ENCODE measurements at places on chromosomes 6 and 20.
A peak's percentile ranks its signal among the peaks of the same experiment; 100 is the strongest.

DNA sequence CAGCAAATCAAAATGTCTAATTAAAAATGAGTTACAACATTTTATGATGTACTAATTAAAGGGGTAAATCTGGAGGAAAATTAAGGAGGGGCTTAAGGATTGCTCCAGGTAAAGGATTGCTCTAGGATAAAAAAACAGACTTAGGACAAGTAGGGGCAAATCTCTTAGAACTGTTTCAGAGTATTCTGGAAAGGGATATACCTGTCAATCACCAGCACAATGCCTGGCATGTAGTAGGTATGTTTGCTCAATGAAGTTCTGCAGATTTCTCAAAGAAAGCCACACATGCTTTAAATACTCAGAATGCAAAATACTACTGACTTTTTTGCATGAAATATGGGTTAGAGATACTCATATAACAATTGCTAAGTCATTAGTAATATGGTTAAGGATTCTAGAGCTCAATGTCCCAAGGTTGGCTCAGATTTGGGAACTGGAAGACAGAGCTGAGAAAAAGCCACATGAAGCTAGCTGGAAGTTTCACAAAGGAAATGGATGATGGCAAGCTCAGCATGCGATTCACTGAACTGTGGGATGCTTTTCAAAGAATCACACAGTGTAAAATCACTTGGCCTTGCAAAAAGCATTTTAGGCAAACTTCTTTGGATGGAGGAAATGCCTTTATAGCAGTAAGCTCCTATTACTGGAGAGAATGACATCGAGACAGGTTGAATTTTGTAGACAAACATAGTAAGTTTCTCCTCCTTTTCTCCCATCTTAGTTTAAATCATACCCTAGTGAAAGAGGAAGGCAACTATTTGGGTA lies 72.8 kb downstream of the MAP3K5 start:
- DNase-seq = peak; percentile 42

- DNase-seq = peak; percentile 73
These were observed 194.2 kb upstream of the CNR1 start for GRCh38 chr6:88360203-88360797.

- no peak for DNase-seq
These were observed 34.4 kb upstream of the GCLC start for GRCh38 chr6:53579338-53579737.

DNA sequence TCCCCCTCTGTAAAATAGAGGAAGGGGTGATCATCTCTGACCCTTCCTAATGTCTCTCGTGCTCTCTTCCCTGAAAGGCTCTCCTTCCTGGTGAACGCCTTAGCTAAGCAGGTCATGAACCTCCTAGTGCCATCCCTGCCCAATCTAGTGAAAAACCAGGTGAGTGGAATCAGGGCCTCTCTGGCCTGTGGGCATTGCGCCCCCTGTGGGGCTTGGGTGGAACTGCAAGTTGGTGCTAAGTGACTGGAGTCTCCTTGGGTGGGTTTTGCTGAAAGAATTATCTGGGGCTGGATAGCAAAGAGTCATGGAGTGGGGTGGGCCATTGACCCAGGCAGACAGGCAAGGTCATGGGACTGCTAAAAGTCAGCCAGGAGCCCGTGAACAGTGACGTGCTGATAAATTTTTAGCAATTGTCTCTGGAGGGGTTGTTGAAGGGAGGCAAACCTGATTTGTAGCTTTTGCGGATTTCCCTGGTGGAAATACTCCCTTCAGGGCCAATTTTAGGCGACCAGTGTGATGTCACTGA lies 8.9 kb downstream of the BPIFB1 start:
- DNase-seq = peak; percentile 82

- DNase-seq = no peak
These were observed 34.5 kb upstream of the ID4 start for GRCh38 chr6:19802656-19803055.

GRCh38 chr6:38216451-38216850 lies 396.9 kb downstream of the ZFAND3 start:
- DNase-seq = no peak

- peak; percentile 81 for DNase-seq
These were observed 87.2 kb downstream of the SLX4IP start for GRCh38 chr20:10522328-10522727.

GRCh38 chr20:62044631-62045030 lies 21.1 kb downstream of the TAF4 start:
- DNase-seq = peak; percentile 75

DNA sequence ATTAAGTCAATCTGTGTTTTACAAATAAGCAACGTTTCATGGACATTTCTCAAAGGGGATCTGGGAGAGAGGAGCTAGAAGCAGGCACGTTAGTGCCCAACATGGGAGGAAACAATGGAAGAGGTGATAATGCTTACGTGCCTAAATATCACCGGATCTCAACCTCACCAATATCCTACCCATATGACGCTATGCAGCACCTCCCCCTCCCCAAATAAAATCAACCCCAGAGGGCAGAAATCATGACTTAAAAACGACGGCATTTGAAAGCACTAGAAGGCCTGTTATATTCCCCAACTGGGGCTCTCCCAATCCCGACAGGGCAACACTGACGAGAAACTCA lies 425 bp downstream of the HBS1L start:
- DNase-seq = no peak

DNA sequence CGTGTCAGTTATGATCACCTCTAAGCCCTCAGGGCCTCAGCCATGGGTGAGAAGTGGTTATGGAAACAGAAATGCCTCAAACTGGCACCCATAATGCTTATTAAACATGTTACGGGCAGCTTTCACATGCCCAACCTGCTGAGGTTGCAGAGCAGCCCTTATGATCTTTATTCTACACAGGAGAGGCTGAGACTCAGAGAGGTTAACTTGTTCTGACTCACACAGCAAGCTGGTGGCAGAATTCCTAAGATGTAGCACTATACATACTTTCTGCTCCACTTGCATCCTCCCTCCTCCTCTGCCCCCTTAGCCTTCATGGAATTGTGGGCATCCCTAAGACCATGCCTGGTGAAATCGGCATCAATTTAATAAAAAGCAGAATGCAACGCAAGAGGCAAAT lies 34.7 kb upstream of the IGF2R start:
- peak; percentile 15 for DNase-seq

DNA sequence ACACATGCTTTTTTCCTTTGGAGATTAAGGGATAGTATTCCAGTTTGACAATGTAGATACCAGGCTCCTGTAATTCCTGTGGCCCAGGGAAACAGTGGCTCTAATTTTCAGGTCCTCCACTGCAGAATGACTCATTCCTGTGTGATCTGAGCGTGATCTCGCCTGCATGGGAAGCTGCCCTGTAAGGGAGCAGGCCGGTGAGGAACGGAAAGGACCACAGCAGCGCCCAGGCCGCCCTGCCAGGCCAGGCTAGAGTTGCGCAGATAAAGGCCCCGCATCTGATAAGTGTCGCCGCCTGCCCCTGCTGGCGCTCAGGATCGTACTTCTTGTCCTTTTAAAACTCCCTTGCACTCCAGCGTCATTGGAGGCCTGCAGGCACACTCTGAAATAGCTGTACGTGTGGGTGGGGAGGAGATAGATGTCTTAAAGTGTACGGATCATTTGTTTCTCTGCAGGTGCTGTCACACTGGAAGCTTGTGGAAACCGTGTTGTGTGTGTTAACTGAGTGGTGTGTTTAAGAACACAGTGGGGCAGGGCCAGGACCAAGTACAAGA lies 60.7 kb downstream of the SYNJ2 start:
- DNase-seq = peak; percentile 98

GRCh38 chr20:40008177-40008576 lies 680.9 kb downstream of the MAFB start:
- DNase-seq = no peak

GRCh38 chr6:5832668-5833067 lies 174.1 kb downstream of the NRN1 start:
- no peak for DNase-seq

DNA sequence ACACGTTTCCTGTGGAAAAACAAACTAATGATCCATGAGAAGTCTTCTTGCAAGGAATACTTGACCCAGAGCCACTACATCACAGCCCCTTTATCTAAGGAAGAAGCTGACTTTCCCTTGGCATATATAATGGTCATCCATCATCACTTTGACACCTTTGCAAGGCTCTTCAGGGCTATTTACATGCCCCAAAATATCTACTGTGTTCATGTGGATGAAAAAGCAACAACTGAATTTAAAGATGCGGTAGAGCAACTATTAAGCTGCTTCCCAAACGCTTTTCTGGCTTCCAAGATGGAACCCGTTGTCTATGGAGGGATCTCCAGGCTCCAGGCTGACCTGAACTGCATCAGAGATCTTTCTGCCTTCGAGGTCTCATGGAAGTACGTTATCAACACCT lies 35.4 kb downstream of the GCNT2 start:
- DNase-seq = no peak

DNA sequence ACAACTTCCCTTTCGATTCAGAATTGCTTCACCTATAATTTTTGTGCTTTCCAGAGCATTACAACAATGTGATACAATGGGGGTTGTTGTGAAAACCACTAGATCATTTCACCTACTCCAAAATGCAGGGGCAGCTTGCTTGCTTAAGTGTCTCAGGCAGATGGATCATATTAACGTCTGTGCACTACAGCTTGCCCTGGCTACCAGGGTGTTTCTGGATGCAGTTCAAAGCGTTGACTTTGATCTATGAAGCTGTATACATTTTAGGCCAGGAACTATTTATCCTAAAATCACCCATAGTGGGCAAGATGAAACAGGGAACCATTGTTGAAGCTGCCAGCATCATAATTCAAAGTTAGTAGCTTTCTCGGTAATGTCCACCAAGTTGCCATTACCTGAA lies 339.5 kb upstream of the HSF2 start:
- peak; percentile 17 for DNase-seq

GRCh38 chr6:155319902-155320301 lies 5.6 kb upstream of the TFB1M start:
- DNase-seq = no peak

GRCh38 chr6:23448281-23448680 lies 677.7 kb upstream of the NRSN1 start:
- no peak for DNase-seq

- peak; percentile 66 for DNase-seq
These were observed 75.3 kb upstream of the MRAP2 start for GRCh38 chr6:83958241-83958685.

Data from trophoblast cell (in vitro differentiated cells and primary cell).